Placental pericyte (primary cell): ENCODE measurements at places on chromosomes 5 and 9. TPM values are rescaled to one million over a fixed set of nuclear protein-coding genes. Genes with fewer than 3 reads are reported as not detected.

CXXC5 gene
- total RNA-seq: 61.1 and 77.9 TPM in 2 replicates

GABRB2 gene
- under 0.01 and 0.43 TPM in 2 replicates for total RNA-seq

SLC4A9 gene
- total RNA-seq: not detected in 2 replicates

PLPPR1 gene
- total RNA-seq: not detected in 2 replicates

GDF9 gene
- total RNA-seq: 0.22 TPM in 1 of 2 replicates, not detected in the other
